SJSA1 (cell line): ENCODE measurements at places on chromosomes 1 and 21. TPM values are rescaled to one million over a fixed set of nuclear protein-coding genes. Genes with fewer than 3 reads are reported as not detected.

COL16A1 gene
- 365 and 404 TPM in 2 replicates for total RNA-seq

CD247 gene
- not detected in 2 replicates for total RNA-seq

KRTAP7-1 gene
- not detected in 2 replicates for total RNA-seq

GRCh38 chr21:38263493-38263892 is 6.7 kb downstream of the KCNJ15 start:
- DNase-seq, result no peak

- no peak for DNase-seq
Measured at GRCh38 chr1:162568802-162569201, 7.3 kb downstream of the UAP1 start.

DNA sequence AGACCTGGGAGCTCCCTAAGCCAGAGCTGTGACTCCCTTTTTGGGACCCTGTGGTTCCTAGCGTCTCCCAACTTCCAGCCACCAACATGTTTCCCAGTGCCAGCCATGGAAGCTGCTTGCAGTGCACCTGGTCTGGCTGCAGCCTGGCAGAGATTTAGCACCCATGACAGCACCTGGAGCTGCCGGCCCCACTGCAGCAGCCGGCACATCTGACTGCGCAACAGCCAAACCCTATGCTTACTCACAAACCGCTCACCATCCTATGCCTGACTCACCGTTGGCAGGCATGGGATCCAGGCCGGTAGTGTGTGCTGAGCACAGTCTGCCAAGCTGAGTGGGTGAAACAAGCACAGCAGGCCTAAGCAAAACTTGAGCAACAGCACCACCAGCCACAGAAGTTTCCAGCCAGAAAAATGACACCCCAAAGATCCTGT is 435.9 kb upstream of the PRMT6 start:
- DNase-seq, result no peak

- no peak for DNase-seq
Measured at GRCh38 chr1:94334764-94335163, 83.4 kb upstream of the ABCD3 start.
